ENCODE measurements at places on chromosomes 3 and 15.

- no peak for DNase-seq
Observed at GRCh38 chr15:97661796-97662195, 298.7 kb upstream of the ARRDC4 start.

- DNase-seq, result no peak
Observed at GRCh38 chr3:177057768-177058167, 139.5 kb downstream of the TBL1XR1 start.

GRCh38 chr3:195372220-195372619 lies 70.6 kb downstream of the ACAP2 start:
- no peak for DNase-seq

- no peak for DNase-seq
Observed at GRCh38 chr3:66812136-66812535, 186.0 kb upstream of the KBTBD8 start.

DNA sequence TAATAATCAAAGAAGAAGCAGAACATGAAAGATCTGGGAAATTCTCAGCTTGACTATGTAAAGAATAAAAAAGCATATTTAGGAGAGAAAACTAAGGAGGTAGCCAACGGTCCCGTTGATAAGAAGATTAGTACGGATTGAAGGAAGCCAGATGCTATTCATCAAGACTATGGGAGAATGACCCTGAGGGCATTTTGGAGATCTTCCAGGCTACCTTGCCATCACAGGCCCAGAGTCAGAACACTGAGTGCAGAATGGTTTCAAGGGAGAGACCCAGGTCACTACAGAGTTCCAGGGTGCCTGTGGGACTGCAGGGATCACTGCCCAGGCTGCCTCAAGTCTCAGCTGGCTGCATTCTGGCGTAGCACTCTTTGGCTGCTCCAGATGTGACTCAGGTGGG lies 752.9 kb upstream of the ARPP21 start:
- DNase-seq, result no peak

DNA sequence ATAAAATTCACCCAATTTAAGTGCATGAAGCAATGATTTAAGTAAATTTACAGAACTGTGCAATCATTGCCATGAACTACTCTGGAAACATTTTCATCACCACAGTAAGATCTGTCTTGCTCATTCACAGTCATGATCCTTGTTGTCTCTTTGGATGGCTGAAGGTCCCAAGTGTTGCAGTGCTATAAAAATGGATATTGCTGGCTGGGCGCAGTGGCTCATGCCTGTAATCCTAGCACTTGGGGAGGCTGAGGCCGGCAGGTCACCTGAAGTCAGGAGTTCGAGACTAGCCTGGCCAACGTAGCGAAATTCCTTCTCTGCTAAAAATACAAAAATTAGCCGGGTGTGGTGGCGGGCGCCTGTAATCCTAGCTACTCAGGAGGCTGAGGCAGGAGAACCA lies 17.0 kb downstream of the SNRPN start:
- no peak for DNase-seq

DNA sequence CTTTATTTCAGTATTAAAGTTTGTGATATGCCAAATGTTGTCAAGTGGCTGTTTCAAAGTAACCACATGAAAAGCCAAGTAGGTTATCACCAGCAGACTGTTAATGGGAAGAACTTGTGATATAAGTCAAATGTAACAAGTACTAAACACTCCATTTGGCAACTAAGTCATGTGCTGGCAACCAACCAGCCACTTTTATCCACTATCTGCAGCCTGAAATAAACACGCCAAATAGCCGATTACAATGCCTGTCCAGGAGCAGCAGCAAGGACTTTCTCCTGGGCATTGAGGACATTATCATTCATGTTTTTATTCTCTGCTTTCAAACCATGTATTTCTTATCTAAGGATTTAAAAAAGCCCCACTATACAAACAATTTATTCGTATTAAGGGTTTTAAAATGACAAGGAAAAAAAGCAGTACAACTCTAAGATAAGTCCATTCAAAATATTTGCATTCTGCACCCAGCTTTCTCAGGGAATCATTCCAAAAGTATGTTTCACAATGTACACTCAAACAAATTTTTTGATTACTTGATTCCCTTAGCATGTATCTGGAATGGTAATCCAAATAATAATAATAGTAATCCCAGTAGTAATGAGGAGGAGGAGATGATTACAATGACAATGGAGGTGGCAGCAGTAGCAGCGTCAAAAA lies 448.6 kb downstream of the ERC2 start:
- no peak for DNase-seq

GRCh38 chr3:153313302-153313965 lies 151.4 kb downstream of the RAP2B start:
- DNase-seq, result no peak

GRCh38 chr15:89115547-89115946 lies 27.3 kb downstream of the ABHD2 start:
- no peak for DNase-seq

DNA sequence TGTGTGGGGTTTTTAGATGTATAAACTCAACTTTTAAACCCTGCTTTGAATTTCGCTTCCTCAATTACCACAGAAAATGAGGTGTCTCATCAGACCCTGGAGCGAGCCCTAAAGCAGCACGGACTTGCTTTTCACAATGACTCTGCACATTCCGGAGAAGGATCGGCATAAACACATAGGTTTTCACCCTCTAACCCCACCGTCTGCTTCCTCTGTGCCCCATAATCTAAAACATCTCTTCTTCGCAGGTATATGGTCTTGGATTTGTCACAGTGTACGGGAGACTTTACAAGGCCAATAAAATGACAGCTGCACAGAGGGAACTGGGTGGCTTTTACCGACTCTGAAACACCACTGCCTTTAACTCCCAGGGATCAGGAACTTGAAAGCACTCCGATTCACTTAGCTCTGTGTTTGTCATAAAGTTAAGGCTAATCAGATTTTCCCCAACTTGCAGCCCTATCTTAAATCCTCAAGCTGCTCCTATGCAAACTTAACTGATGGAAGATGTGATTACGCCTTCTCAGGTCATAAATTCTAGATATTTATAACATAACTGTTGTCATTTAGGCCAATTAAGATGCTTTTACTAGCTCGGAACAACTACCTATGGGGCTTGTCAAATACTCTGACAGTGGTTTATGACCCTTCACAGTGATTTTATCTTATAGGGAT lies 133.4 kb upstream of the WNT5A start:
- DNase-seq, result no peak

DNA sequence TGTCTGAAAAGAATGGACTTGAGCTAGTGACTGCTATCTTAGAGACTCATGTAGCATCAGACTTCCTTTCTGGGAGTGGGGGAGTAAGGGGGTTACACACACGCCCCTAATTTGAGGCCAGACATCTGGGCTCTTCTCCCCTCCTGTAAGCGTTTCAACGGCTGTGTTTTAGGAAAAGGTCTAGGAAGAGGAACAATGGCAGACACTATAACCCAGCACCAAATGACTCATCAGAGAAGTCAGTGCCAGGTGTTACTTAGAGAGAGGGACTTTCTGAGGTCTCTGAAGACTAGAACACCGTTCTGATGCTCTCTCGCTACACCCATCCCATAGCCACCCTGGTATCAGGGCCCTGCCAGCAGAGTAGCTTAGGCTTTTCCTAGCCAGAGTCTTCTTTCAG lies 65.5 kb downstream of the SSUH2 start:
- no peak for DNase-seq

GRCh38 chr3:196003611-196004010 lies 78.3 kb downstream of the TFRC start:
- no peak for DNase-seq

GRCh38 chr15:70853318-70853972 lies 512 bp downstream of the LARP6 start:
- peak; percentile 24 for DNase-seq

DNA sequence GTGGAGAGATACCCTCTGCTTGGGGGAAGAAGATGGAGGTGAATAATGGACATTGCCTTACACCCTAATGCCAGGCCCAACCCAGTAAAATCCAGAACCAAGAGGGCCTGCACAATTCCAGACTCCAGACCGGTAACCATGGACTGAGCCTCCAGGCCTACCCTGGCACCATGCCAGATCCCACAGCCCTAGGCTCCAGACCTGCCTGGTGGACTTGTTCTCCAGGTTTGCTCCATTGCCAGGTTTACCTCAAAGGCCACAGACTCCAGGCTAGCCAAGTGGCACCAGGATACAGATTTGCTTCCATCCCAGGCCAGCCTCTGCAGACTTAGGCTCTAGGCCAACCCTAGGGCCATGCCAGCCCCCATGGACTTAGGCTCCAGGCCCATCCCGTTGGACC lies 14.0 kb downstream of the PLCH1 start:
- no peak for DNase-seq

DNA sequence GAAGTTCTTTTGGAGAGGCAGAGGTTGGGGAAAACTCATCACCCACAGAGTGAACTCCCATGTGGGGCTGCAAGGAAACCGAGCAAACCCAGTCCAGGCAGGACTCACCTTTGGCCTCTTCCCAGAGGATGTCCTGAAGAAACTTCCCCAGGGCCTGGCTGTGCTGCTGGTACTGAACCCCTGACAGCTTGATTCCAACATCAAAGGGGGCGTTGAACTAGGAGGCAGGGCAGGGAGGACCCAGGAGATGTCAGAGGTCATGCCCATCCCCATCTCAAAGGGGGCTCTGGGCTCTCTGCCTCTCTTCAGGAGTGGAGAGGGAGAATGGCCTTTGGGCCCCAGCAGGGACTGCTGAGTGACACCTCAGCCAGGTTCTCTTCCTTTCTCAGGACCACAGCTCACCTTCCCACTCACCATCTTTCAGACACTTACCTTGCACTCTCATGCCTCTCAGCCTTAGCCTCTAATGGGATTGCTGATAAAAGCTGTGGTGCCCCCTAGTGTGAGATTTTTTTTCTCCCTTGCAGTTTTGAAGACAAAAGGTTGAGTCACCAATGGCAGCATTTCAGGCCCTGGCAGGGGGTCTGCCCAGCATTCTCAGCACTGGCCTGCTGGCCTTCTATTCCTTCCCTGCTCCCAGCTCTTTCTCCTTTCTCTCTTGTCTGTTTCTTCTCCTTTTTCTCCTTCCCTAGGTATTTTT lies 6.0 kb downstream of the GHRL start:
- DNase-seq, result no peak

DNA sequence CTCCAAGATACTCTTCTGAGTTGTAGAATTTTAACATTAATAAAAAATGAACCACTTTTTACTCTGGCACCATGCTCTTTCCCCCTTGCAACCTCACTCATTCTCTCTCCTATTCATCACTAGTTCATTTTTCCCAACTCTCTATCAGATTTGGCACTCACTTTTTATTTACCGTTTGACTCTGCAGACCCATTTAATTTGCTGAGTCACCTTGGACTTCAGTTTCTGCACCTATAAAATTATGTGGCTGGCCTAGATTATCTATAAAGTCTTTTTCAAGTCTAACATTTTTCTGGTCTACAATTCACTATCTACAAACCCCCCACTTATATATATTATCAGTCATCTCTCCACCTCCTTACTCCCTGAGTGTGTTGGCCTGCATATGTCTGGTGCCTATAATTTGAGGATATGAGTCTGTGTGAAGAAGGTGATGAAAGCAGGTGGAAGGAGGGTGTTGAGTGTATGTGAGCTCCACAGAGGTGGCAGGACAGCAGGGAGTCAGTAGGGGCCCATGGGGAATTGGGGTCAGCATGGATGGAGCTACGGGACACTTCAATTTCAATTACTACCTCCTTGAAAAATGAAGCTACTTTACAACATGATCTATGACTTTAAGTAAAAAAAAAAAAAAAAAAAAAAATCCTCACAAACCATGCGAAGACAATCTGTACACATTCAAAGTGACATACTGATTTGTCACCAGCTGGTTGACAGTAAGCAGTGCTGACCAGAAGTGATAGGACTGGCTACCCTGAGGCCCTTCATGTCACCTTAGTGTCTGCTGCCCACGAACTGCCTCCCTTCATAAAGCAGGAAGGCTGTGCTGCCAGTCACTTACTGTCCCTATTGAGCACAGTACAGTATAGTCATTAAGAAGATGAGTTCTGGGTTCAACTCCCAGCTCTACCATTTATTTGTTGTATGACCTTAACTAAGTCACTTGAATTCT lies 334.2 kb upstream of the IL12A start:
- no peak for DNase-seq

DNA sequence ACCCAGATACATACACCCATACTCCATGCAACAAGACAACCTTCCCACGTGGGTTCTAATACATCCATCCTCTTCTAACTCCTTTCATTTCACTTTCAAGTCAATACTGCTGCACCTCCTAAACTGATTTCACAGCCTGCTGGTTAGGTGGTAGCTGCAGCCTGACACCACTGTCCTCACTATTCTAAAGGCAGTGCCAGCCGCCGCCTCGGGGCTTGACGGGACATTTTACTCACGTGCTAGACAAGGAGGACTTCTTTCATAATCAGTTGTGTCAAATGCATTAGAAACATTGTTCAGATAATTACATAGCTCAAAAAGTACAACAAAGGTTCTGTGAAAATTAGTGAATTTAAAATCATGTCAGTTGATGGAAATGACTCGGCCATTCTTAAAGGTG lies 6.3 kb downstream of the UROC1 start:
- no peak for DNase-seq

- DNase-seq, result no peak
Observed at GRCh38 chr3:187722206-187722612, 19.9 kb upstream of the RTP2 start.

GRCh38 chr15:35444557-35445204 lies 101.3 kb downstream of the DPH6 start:
- no peak for DNase-seq

DNA sequence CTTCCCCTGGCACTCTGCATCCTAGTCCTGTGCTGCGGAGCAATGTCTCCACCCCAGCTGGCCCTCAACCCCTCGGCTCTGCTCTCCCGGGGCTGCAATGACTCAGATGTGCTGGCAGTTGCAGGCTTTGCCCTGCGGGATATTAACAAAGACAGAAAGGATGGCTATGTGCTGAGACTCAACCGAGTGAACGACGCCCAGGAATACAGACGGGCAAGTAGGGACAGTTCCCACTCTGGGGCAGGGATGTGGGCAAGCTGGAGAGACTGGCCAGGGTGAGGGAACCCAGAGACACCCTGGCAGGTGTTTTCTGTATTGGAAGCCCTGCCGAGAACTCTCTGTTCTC lies 247 bp downstream of the FETUB start:
- peak; percentile 42 for DNase-seq

DNA sequence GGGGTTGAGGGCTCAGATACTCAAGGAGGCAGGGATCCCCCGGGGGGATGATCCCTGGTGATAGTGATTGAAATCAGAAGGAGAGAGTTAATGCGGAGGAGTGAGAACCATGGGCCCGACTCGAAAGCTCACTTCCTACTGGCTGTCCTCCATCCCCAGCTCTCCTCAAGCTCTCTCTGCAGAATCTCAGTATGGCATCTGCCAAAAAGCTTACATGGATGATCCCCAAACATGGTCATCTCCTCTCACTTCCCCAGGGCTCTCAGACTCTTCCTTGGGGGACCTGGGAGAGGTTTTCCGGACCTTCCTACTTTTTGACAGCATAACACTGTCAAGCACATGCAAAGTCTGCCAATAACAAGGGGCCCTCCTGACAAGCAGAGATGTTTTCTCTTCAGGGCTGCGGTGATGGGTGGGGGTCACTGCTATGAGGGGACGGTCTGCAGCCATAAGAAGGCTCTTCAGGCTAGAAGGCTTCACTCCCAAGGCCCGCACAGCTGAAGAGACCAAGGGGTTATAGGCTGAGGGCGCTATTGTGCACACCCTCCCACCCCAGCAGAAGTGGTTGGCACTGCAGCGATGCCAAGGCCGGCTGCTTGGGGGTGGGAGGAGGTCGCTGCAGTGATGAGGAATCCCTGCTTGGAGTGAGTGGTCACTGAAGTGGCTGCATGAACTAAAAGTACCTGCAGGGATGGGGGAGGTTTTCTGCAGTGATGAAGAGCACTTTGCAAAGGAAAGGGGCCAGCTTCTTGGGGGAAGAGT lies 828 bp upstream of the VWA5B2 start:
- no peak for DNase-seq

- DNase-seq, result no peak
Observed at GRCh38 chr3:127978636-127979035, 63.6 kb downstream of the KBTBD12 start.

GRCh38 chr15:52006702-52007340 lies 12.2 kb upstream of the MAPK6 start:
- no peak for DNase-seq
